ENCODE measurements at places on chromosomes 2 and 18. TPM values are rescaled to one million over a fixed set of nuclear protein-coding genes. Genes with fewer than 3 reads are reported as not detected.

The PSTPIP2 gene
- 1.6 TPM for total RNA-seq

The RBM44 gene
- total RNA-seq = 4.1 TPM

The SP5 gene
- total RNA-seq = 0.63 TPM

The FBXO36 gene
- 8.1 TPM for total RNA-seq

The INO80B gene
- total RNA-seq = 14.4 TPM

The LRRTM1 gene
- total RNA-seq = 13.8 TPM

The TRIM54 gene
- not detected for total RNA-seq

The GALNT13 gene
- total RNA-seq = 29.1 TPM

The LRP2 gene
- 1.3 TPM for total RNA-seq

The NEU2 gene
- not detected for total RNA-seq

The FAM124B gene
- total RNA-seq = 6.9 TPM

The KRTCAP3 gene
- not detected for total RNA-seq

The SLC5A7 gene
- total RNA-seq = 1.3 TPM

The TFPI gene
- 22.2 TPM for total RNA-seq

The PPIG gene
- 49.5 TPM for total RNA-seq

The STPG4 gene
- total RNA-seq = 1.9 TPM

The TTN gene
- 6.3 TPM for total RNA-seq

The ZNF521 gene
- 20.0 TPM for total RNA-seq

The STARD6 gene
- not detected for total RNA-seq

The GATA6 gene
- not detected for total RNA-seq

The ZSWIM2 gene
- total RNA-seq = 0.63 TPM

The RGPD3 gene
- 1.3 TPM for total RNA-seq

The CD207 gene
- not detected for total RNA-seq

The KIF5C gene
- total RNA-seq = 398 TPM

The SETBP1 gene
- total RNA-seq = 146 TPM

The TMEM198 gene
- 15.7 TPM for total RNA-seq

The ARHGEF33 gene
- total RNA-seq = 6.9 TPM

The NEUROD1 gene
- 4.7 TPM for total RNA-seq

The ZNF514 gene
- 57.6 TPM for total RNA-seq

The IRS1 gene
- 21.9 TPM for total RNA-seq

The ANTXR1 gene
- 31.9 TPM for total RNA-seq

The RGPD4 gene
- not detected for total RNA-seq

The MAL gene
- total RNA-seq = not detected

The TMEM247 gene
- total RNA-seq = not detected

The C1GALT1C1L gene
- not detected for total RNA-seq

The SPHKAP gene
- total RNA-seq = 51.3 TPM

The SIGLEC15 gene
- total RNA-seq = not detected

The TMEM169 gene
- 19.1 TPM for total RNA-seq

The TAF4B gene
- total RNA-seq = 3.4 TPM

The SERPINB4 gene
- total RNA-seq = not detected

The INSIG2 gene
- 29.1 TPM for total RNA-seq

The PLCD4 gene
- total RNA-seq = 2.2 TPM

The KLF11 gene
- total RNA-seq = 14.7 TPM

The HES6 gene
- 94.5 TPM for total RNA-seq
